ENCODE measurements at places on chromosomes 13 and 19.
A peak's percentile ranks its signal among the peaks of the same experiment; 100 is the strongest.

GRCh38 chr19:33763633-33764371, 32.9 kb upstream of the KCTD15 start:
- no peak for DNase-seq

- DNase-seq = no peak
These were observed 38.0 kb downstream of the KCTD4 start for GRCh38 chr13:45162821-45163220.

GRCh38 chr13:31909864-31910551, 121.6 kb upstream of the FRY start:
- no peak for DNase-seq

- DNase-seq = no peak
These were observed 15.9 kb upstream of the S1PR4 start for GRCh38 chr19:3162418-3163229.

GRCh38 chr13:113860665-113861432, 3.0 kb downstream of the GAS6 start:
- no peak for DNase-seq

- peak; percentile 57 for DNase-seq
These were observed 65.6 kb downstream of the MCF2L start for GRCh38 chr13:113034451-113035212.

DNA sequence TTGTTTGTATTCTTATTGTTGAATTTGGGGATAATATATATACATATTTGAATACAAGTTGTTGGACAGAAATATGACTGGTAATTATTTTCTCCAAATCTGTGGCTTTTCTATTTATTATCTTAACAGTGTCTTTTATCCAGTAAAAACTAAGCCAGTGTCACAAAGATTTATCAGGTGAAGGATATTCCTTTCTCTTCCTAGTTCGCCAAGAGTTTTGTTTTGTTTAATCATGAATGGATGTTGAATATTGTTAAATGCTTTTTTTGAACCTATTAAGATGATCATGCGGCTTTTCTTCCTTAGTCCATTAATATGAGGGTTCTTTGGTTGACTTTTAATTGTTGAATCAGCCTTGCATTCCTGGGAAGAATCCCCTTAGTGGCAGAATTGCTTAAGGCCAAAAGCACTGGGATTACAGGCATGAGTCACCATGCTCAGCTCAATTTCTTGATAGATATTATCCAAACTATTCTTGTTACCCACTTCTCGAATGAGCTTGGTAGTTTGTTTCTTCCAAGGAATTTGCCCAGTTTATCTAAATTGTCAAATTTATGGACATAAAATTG, 53.3 kb downstream of the TEX26 start:
- no peak for DNase-seq

DNA sequence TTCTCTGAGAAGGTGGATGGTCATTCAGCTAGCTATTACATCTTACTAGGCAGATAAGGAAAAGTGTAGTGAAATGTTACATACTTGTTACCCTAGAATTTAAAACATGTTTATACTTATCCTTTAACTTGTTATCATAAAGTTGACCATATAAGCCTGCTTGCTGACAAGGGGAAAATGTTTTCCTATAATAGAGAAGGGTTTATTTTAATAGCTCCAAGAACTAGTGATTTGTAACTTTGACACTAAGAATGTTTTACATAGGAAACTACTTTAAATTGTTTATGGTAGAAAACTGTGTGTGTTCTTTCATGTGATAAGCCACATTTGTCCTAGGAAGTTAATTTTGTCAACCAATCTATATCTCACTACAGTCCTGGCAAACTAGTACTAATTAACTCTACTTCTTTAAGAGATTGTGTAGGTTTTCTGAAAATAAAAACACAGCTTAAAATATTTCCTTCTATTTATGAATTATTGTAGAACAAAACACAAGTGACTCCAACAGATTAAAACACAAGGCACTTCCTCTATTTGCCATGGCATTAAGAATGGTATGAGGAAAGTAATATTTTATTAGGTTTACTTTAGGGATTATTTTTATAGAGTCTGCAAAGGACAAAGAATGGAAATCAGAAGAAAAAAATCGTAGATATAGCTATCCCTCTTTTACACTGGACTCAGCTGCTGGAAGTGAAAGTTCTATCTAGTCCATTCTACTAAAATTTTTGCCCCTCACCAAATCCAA, 233.3 kb upstream of the NBEA start:
- DNase-seq = no peak

- DNase-seq = no peak
These were observed 287.5 kb upstream of the HTR2A start for GRCh38 chr13:47184321-47184720.

DNA sequence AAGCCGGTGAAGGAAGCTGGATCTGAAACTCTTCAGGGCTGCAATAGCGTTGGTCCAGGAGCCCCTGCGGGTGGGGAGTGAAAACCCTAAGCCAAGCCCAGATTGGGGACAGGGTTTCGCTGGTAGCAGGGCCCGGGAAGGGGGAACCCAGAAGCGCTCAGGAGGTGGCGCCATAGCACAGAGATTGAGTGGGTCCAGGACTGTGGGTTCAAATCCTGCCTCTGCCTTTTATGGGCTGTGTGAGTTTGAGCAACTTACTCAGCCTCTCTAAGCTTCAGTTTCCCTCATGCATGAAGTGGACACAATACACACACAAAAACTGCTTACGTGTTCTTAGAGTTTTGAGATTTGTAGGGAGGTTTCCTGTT, 8.3 kb upstream of the SYCN start:
- no peak for DNase-seq

Measured in nucleus accumbens (tissue), 56 donors.